T-helper 9 cell (primary cell): ENCODE measurements at places on chromosomes 2 and 18.

DNA sequence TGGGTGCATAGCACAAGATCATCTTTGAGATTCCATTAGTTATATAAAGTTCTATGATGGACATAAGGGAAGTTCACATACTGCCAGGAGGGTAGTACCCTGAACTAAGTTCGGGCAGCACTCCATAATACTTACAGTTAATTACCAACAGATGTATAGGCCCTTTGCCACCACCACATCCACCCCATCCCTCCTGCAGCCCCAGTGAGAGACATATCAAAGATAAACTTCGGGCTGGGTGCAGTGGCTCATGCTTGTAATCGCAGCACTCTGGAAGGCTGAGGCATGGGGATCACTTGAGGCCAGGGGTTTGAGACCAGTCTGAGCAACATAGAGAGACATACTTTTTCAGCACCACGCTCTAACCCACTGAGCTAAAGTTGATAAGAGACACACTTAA is 46.4 kb upstream of the NPAS2 start:
- DNase-seq = no peak

GRCh38 chr2:59888015-59888414 is 665.4 kb downstream of the BCL11A start:
- DNase-seq = no peak

DNA sequence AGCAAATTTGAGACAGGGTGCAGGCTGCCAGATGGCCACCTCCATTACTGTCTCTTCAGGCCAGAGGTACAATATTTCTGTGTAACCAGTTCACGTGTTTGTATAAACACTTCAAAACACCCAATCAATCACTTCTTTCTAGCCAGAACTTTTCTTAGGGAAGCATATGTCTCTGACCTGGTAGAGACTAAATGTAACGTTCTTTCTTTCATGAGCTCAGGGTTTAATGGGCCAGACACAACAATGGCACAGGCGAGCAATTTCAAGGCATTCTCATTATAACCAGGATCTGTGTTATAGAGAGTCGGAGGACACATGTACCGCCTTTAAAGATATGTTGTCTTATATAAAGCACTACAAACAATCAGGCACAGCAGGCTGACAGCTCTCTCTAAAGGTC is 1846.4 kb upstream of the PIK3C3 start:
- DNase-seq = no peak

- DNase-seq = no peak
Observed at GRCh38 chr2:74493546-74493945, 5.9 kb downstream of the LBX2 start.

DNA sequence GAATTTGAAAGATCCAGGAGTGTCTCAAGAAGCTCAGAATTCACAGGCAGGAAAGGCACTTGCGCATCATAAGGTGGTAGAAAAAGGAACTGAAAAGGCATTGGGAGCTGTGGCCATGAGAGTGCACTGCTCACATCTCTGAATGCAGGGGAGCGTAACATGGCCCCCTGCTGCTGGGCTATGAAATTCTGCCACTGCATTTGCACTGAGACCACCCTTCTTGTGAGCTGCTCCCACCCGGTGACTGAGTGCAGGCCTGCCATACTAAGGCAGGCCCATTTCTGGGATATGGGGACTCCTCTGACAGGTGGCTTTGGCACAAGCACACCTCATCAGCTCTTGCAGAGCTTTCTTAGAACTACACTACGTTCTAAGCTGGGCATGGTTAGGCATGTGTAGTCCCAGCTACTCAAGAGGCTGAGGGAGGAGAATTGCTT is 25.3 kb upstream of the STARD7 start:
- no peak for DNase-seq

DNA sequence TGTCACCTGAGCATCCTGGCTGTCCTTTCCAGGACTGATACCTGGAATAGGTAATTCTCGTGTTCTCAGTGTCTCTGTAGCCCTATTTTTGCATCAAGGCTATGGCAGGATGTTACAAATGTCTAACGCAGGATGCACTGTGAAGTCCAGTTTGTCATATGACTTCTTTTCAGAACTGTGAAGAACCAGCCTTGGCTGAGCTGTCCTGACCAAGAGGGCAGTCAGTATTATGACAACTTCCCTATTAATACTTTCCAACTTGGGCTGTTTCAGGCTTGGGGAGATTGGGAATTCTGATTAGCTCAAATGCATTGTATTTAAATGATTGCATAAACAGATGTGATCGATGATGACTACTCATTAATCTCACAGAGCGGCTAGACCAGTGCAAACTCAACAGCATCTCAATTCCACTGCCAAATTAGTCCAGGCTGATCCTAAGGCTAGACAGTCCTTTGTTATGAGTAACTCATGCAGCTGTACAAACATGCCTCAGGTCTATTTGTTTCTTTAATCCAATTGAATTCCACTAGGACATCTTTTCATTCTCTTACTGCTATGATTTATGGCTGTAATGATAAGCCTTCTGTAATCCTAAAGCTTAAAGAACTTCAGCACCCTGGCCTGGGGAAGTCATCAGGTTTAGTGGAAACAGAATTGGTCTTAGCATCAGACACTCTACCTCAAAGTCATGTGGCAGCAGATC is 331.6 kb downstream of the KCNS3 start:
- DNase-seq = no peak
